Motor neuron (in vitro differentiated cells): ENCODE measurements at places on chromosomes 2 and 18. TPM values are rescaled to one million over a fixed set of nuclear protein-coding genes. Genes with fewer than 3 reads are reported as not detected.
A peak's percentile ranks its signal among the peaks of the same experiment; 100 is the strongest.

GRCh38 chr2:100621371-100621951 lies 58.7 kb downstream of the PDCL3 start:
- no peak for ATAC-seq

Gene ARHGAP28
- 19.4 and 25.2 TPM in 2 replicates for total RNA-seq

- ATAC-seq, result no peak
These were observed 54.3 kb downstream of the TMX3 start for GRCh38 chr18:68660354-68661183.

- ATAC-seq, result no peak
These were observed 181.3 kb upstream of the SRD5A2 start for GRCh38 chr2:31762085-31762484.

DNA sequence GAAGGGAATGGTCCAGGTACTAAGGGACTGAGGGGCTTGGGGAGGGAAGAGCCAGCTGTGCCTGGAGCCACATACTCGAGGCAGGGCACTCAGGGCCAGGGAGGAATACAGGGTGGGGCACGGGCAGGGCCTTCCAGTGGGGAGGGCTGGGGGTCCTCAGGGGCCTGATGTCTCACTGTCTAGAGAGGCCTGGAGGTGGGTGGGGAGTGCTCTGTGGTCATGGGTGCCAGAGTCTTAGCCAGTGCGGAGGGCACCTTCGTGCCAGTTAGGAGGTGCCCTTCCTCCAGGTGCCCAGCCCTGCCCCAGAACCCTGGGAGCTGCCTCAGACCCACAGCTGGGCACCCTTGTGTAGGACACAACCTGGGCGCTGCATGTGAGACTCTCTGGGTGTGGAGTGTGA lies 81.2 kb downstream of the SMAD7 start:
- no peak for ATAC-seq

GRCh38 chr2:36059691-36060090 lies 295.9 kb upstream of the CRIM1 start:
- ATAC-seq, result no peak

Gene OSR1
- 0.36 and 0.58 TPM in 2 replicates for total RNA-seq

DNA sequence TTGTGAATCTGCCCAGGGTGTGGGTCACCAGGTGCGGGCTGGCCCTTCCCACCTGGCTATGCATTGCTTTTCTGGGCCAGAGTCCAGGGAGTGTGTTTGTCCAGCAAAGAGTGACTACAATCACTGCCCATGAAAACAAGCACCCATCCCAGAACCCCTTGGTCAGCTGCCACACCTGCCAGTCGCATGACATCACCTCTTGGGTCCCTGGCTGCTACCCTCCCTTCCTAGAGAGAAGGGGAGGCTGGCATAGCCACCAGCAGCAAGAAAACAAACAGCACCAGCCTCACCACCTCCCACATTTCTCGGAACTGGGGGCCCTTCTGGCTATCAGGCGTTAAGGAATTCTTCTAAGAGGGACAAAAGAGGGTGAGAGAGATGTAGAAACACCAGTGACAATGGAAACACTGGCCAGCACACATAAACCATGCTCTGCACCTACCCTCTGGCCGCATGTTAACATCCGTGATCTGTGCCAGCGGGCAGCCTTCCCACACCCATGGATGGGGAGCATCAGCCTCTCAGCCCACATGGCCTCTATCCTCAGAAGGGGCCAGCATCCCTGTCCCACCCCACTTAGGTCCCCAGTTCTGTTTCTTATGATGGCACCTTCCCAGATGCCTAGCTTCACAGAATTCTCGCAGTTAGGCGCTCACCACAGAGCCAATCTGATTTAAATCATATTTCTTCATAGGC lies 109.7 kb upstream of the GLI2 start:
- no peak for ATAC-seq

Gene ATP5MC3
- total RNA-seq, result 244 and 272 TPM in 2 replicates

Gene CHRND
- total RNA-seq, result 0.18 and 0.81 TPM in 2 replicates

DNA sequence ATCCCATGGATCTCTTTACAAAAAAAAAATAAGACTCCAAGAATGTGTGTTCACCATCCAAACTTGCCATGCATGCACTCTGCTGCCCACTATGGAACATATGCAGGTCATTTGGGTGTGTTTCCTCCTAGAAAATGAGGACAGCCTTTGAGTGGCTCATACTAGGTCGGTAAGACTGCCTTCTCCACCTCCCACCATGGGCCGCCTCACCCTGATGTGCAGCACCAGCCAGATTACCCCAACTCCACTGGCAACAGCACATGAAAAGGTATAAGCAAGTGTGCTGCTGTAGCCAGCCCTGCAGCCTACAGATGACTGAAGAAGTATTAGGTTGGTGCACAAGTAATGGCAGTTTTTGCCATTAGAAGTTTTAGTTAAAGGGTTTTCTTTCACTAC lies 214.2 kb downstream of the ATAD2B start:
- no peak for ATAC-seq

Gene RGPD4
- 0.05 and 0.13 TPM in 2 replicates for total RNA-seq

- no peak for ATAC-seq
These were observed 79.2 kb downstream of the ZNF532 start for GRCh38 chr18:58943896-58944295.

- ATAC-seq, result no peak
These were observed 13.1 kb downstream of the SOS1 start for GRCh38 chr2:39107724-39108273.

Gene SOX11
- 1.4 and 1.5 TPM in 2 replicates for total RNA-seq

GRCh38 chr18:79872527-79873444 lies 75.0 kb downstream of the KCNG2 start:
- no peak for ATAC-seq

Gene CTAGE1
- 0.05 and 0.16 TPM in 2 replicates for total RNA-seq

DNA sequence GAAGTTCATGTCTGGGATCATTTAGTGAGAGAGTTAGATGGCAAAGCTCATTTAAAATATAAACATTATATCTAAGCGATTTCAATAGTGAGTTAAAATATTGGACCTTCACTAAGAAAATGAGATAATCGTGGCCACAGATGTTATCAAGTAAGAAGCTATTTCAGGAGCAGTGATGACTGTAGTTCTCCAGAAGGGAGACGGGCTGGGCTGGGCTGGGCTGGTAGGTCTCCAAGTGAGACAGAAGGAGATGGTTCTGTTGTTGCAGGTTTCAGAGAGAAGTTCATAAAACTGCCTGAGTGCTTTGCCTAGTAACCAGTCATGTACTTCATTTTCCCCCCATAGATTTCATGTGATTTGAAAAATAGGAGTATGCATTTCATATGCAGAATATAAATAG lies 130.1 kb upstream of the DAPL1 start:
- ATAC-seq, result peak; percentile 77

GRCh38 chr2:238346544-238346943 lies 26.2 kb downstream of the TRAF3IP1 start:
- ATAC-seq, result no peak

GRCh38 chr2:172823261-172823850 lies 87.7 kb downstream of the RAPGEF4 start:
- ATAC-seq, result no peak

Gene C2orf81
- 5.6 and 6.1 TPM in 2 replicates for total RNA-seq

DNA sequence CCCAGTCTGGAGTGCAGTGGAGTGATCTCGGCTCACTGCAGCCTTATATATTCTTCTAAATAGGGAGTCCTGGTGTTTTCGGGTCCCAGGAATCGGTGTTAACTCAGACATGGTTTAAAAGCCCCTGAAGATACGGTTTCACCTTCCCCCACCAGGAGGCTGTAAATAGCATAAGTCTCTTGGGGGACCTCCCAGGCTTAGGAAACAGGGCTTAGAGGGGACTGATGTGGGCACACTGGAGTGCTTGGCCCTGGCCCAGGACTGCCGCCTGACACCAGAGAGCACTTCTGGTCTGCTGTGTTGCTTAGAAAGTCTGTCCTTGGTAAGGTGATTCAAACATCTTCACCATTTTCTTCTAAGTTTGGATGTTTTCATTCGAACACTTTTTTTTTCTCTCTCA lies 39.7 kb upstream of the MAP4K4 start:
- no peak for ATAC-seq

Gene EHD3
- total RNA-seq, result 6.1 TPM in 2 replicates

DNA sequence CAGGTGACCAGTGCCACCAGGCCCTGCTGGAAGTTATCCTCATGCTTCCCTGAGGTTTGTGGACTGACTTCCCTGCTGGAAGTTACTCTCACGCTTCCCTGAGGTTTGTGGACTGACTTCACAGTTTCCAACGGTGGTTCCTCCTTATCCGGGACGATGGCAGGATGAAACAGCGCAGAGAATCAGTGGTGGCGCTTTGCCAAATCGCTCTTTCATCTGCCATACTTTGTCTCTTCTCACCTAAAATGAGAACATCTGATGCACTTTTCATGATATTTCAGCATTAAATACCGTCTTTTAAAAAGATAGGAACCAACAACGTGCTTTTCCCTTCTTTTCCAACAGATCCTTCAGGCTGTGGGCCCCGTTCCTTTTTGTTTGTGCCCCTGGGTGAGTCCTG lies 183.3 kb downstream of the LDLRAD4 start:
- no peak for ATAC-seq

- ATAC-seq, result peak; percentile 26
These were observed 90.7 kb downstream of the ZBTB7C start for GRCh38 chr18:48318436-48318835.

DNA sequence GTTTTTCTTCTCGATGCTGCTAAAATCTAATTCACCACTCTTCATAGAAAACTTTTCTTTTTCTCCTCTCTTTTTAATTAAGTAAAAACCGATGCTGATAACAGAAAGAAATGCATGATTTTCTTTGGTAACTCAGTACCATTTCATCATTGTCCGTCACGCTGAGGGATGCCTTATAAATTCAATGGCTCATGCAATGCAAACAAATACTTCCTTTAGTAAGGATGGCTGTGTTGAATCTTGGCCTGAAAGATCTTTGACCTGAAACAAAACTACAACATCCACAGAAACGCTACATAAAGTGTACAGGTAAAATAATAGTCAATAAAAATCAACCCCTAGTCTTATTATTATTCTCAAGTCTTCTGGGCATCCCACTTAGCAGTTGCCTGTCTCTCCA lies 261.4 kb downstream of the SLC8A1 start:
- ATAC-seq, result no peak

Gene PRSS56
- 0.59 and 0.61 TPM in 2 replicates for total RNA-seq

- ATAC-seq, result no peak
These were observed 15.4 kb upstream of the CAVIN2 start for GRCh38 chr2:191862156-191862775.

DNA sequence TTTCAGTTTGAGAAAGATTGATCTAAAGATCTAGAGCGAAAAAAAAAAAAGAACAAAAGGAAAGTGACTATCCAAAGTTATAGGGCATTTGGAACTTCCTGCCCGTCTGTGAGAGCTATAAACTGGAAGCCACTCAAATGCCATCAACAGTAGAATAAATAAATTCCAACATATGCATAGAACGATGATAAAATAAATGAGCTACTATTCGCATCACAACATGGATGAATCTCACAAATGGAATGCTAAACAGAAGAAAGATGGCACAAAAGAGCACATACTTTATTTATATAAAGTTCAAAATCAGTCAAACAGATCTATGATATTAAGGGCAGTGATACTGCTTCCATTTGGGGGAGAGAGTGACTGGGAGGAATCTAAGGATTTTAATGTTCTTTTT lies 128.8 kb downstream of the TTC32 start:
- no peak for ATAC-seq

GRCh38 chr18:75088622-75089211 lies 120.2 kb downstream of the PTGR3 start:
- ATAC-seq, result no peak

Gene SMC6
- total RNA-seq, result 15.0 and 15.7 TPM in 2 replicates

Gene ACTG2
- 1.0 and 1.6 TPM in 2 replicates for total RNA-seq

DNA sequence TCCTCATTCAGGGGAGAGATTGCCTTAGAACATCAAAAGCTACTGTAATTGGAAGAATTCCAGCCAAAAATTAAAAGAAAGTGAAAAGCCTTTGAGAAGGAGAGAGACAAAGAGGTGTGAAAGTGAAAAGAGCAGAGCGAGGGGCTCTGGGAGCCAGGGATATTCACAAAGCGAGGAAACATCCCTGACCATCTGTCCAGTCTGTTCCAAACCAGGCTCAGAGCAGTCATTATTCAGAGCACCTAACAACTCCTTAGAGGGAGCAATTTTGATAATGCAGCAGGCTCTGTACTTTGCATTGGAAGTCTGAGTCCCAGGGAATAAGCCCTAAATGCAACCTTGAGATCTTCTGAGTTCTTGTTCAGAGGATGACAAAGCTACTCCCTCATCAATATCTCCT lies 119.1 kb upstream of the LYPD1 start:
- no peak for ATAC-seq

Gene CCDC74B
- 3.2 and 3.5 TPM in 2 replicates for total RNA-seq

Gene ZNF396
- total RNA-seq, result 5.1 and 7.8 TPM in 2 replicates

- ATAC-seq, result no peak
These were observed 24.1 kb downstream of the HJURP start for GRCh38 chr2:233830111-233830802.

- ATAC-seq, result no peak
These were observed 16.4 kb downstream of the DYNAP start for GRCh38 chr18:54607213-54608027.

- ATAC-seq, result no peak
These were observed 28.2 kb upstream of the MCM6 start for GRCh38 chr2:135904341-135904989.

DNA sequence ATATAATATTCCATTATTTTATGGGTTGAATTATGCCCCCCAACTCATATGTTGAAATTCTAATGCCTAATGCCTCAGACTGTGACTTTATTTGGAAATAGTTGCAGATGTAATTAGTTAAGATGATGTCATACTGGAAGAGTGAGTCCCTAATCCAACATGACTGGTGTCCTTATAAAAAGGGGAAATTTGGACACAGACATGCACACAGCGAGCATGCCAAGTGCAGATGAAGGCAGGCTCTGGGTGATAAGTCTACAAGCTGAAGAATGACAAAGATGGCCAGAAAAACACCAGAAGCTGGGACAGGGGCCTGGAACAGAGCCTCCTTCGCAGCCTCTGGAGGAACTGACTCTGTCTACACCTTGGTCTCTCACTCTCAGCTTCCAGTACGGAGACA lies 10.0 kb upstream of the ASAP2 start:
- no peak for ATAC-seq

DNA sequence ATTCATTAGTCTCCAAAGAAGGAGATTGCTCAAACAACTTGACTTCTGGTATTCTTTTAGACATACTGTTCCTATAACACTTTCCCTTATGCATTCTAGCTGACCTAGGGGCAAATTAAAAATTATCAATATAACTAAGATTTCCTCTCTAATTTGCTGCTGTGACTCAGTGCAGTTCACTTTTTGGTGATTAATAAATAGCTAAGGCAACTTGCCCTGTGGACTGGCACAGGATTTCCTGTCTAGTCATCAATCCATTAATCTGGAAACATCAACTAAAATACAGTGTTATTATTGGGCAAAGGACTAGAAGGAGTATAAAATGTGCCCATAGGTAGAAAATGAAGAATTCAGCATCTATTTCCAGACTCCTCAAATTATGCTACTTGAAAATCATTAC lies 83.5 kb upstream of the SERPINE2 start:
- ATAC-seq, result no peak

DNA sequence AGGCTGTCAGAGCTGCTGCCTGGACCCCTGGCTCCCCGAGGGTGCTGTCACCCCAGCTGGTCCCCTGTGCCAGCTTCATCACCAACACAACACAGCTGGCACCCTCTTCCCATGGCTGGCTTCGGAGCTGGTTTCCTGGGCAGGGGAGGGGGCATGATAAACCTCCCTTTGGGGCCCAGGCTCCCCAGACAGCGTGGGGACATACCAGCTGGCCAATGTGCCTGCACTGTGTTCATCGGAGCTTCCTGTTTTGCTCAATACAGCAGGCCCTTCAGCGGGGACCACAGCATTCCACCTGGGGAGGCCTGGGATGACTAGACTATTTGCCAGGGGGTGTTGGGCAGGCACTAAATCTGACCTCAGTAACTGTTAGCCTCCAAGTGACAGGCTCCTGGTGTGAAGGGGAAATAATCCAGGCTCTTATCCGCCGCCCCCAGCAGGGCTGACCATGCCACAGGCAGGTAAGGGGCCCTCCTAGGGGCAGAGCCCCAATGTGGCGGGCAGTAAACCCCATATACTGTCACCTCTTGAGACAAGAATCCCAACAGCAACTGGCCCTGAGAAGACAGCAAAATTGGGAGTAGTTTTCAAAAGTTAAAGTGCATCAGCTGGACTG lies 44.6 kb downstream of the EMX1 start:
- ATAC-seq, result no peak
